Activated CD8-positive, alpha-beta memory T cell treated with anti-CD3 and anti-CD28 coated beads for 4 hours (primary cell): ENCODE measurements at places on chromosomes 6 and 20.

DNA sequence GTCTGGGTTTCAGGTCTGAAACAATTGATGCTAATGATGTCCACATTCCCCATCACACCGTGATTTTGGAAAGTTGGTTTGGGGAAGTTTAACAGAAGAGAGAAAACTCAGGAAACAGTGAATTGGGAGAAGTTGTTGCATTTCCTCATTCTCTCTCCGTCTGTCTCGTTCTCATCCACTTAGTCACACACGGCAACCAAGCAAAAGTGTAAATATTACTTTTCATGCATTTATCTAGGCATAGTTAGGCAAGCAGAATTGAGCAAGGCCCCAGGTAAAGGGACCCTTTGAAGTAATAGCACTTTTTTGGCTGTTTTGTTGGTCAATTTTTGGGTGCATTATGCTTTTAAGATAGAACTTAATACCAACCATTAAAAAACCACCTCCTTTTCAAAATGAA is 137.0 kb upstream of the SULF2 start:
- no peak for DNase-seq

- no peak for DNase-seq
These were observed 34.5 kb downstream of the PLCG1 start for GRCh38 chr20:41171736-41172295.

DNA sequence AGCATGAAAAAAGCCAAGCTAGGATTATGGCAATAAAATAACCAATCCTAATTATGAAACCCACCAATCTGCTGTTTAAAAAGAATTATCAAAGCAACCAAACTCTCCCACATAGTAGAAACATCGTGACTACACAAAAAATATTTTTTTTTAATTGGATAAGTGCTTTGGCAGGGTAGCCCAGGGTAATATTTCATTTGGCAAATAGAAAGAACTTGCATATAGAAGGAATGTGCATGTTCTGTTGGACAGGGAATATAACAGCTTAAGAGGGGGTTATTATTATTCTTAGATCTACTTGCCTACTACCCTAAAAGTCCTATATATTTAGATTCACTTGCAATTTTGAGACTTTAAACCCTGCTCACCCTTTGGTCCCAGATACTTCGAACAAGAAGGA is 972 bp downstream of the GSTA3 start:
- DNase-seq: no peak

- DNase-seq: no peak
These were observed 18.0 kb upstream of the UBE2V1 start for GRCh38 chr20:50130995-50131394.

GRCh38 chr20:46713957-46714834 is 4.7 kb downstream of the SLC2A10 start:
- no peak for DNase-seq

- DNase-seq: peak; percentile 47
These were observed 117.1 kb upstream of the ASF1A start for GRCh38 chr6:118776607-118777549.

DNA sequence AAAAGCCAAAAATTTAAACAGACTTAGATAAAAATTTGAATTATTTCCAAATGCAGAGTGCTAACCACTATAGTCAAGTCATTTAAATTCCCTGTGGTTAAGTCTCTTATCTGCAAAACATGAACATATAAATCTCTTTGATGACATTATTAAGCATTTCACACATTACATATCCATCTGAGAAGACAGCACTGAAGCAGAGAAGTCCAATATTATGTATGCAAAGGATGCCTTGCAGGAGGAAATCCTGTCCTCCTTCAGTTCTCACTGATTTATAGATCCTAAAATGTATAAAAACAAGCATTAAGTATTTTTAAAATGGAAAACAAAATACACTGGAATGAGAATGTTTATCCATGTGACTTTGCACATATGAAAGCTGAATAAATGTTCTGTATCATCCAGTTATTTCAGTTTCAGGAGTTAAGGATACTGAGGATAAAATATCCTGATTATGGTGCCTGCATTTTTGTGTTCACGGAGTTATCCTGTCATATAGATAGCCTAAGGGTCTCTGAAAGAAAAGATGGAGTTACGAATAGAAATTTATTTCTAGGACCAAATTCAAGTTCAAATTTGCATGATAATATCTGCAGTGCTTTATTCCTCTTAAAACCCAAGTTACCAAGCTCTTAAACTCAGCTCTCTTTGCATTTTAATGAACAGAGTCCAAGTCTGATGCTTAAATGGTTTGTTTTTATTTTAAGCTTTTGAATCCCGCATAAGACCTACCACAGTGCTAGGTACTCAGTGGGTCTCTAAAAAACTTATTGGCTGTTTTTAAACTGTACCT is 145.4 kb downstream of the PRKN start:
- DNase-seq: no peak

DNA sequence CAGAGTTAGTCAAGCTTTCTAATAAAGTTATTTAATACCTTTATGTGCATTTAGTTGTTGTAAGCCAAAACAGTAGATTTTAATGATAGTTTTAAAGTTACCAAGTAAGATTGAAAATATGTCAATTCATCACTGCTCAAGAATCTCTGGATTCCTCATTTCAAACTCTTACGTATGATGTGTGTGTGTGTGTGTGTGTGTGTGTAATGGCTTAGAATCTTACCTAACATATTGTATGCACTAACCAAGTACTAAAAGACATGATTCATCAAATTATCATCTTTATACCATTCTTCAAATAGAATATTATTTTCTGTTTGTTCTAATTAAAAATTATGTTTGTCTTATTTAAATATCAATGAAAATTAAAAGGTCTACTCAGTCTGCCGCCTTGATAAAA is 41.5 kb upstream of the ZNF337 start:
- no peak for DNase-seq

DNA sequence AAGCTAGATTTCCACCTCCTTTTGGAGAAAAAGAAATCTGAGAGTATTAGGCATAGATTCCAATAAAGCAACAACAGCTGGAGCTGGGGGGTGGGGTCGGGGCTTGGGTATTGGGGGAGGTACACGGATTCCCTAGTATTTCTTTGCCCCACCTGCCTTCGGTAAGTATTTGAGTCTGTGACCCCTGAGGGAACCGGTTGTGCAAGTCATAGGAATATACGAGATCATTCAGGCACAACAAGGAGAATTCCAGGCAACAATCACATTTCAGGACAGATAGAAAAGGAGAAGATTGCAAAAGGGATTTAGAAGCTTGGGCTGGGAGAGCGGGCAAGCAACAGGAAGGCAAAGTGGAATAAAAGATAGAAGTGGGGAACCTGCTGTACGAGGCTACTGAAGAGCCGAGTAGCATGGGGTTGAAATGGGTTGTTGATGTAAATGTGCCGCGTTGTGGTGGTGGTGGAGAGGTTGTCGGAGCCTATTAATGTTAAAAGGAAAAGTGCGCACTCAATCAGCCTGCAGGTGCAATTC is 148.9 kb downstream of the BCAS1 start:
- DNase-seq: no peak

- no peak for DNase-seq
These were observed 64.0 kb downstream of the TCP11 start for GRCh38 chr6:35076997-35077712.

DNA sequence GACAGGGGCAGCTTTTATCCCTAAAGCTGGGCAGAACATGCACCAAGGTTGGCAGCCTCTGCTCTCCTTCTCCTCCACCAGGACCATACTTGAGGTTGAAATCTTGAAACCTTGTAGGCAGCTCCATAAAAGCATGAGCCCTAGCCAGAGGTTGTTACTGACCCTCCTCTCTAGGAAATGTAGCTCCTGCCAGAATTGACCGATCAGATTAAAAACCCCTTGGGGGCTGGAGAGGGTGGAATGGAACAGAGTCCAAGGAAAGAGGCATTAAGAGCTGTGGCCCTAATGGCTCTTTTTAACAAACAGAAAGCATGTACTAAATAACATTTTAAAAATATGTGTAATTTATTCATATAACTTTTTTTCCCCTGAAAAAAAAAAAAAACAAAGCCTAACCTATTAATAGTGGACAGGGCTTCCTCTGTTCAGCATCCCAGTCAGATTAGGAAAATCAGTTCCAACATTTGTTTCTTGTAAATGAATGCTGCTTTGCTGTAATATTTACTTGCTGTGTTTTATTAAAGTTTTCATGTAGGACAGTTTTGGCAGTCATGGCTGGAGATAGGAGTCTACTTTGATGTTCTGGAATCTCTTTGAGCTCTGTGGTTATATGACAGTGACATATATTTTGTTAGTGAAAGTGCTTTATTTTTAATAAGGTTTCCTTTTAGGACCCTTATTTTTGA is 41.3 kb downstream of the MTHFD1L start:
- DNase-seq: no peak

DNA sequence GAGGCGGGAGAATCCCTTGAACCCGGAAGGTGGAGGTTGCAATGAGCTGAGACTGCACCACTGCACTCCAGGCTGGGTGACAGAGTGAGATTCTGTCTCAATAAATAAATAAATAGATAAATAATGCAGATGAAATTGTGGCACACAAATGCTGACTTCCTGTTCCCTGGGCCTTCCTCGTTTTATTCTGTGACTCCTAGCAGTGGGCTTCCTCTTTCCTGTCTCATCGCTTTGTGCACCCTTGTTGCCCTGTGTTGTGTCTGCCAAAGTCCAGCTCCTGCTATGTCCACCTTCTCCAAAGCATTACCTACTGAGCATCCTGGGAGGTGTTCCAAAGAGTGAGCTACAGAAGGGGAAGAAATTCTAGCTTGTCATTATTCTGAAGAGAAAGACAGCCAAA is 100.2 kb upstream of the TIAM2 start:
- no peak for DNase-seq

GRCh38 chr6:41970436-41970846 is 28.8 kb upstream of the CCND3 start:
- peak; percentile 24 for DNase-seq

GRCh38 chr6:159908979-159909378 is 18.2 kb downstream of the MAS1 start:
- DNase-seq: no peak

- DNase-seq: no peak
These were observed 373.8 kb upstream of the JAG1 start for GRCh38 chr20:11047559-11047958.

- no peak for DNase-seq
These were observed 150.8 kb upstream of the TMEM170B start for GRCh38 chr6:11386726-11387125.

DNA sequence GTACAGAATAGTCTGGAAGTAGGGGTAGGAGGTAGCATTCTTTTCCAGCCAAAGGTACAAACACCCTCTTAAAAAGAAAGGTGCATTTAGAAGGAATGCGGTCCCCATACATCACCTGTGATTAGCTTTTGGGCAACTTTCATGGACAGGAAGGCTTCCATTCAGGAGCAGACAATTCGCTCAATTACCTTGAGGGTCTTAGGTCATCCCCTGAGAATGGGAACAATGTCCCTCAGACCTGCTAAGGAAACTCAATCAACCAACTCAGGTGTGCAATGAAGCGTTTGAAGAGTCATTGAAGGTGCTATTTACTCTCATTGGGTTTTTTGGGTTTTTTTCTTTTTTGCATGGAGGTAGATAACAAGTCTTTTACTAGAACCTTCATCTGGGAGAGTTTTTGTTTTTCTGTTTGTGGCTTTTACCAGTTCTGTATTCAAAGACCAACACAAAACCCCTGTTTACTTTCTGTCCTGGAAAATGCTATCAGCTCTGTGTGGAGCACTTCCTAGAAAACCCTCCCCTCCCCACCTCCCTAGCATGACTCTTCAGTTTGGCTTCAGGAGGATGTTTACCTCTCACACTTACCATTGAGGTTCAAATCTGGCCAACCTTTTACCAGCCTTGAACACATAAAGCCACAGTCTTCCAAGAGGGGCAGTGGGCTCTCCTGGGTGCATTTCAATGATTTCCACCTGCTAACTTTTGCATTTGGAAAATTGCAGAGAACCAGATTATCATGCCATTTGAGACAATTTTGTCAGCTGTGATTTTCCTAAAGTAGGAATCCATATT is 271.2 kb upstream of the PRDM1 start:
- DNase-seq: no peak

GRCh38 chr6:30450909-30451841 is 38.1 kb upstream of the HLA-E start:
- DNase-seq: peak; percentile 39

DNA sequence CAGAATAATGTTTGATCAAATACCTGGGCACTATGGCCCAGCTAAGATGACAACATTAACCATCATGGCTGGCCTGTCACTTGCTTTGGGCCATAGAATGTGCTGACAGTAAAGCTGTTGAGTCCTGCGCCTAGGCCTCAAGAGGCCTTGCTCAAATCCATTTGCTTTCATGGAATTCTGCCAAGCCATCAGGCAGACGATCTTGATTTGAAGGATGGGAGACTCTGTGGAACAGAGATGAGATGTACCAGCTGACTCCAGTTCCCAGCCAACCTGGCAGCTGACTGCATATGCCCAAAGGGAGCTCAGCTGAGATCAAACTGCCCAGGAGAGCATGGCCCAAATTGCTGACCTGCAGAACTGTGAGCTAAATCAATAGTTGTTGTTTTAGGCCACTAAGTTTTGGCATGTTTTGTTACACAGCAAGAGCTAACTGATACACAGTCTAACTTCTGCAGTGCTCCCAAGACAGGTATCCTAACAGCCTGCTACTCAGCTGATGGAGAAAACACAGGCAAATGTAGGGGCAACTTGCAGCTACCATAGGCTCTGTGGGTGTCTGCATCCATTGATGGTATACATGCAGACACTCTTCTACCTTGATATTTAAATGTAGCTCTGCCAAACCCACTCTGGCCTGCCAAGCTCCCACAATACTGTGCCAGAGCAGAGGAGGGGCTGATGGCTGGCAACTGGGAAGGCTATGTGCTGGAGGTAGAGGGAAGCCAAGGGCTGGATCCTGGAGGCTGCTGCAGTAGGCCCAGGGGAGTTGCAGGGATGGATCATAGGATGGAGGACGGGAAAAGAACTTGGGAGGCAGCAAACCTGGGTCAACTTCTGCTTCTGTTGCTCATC is 55.2 kb upstream of the RNF24 start:
- no peak for DNase-seq

- DNase-seq: no peak
These were observed 155.5 kb downstream of the THBS2 start for GRCh38 chr6:169098116-169098515.

DNA sequence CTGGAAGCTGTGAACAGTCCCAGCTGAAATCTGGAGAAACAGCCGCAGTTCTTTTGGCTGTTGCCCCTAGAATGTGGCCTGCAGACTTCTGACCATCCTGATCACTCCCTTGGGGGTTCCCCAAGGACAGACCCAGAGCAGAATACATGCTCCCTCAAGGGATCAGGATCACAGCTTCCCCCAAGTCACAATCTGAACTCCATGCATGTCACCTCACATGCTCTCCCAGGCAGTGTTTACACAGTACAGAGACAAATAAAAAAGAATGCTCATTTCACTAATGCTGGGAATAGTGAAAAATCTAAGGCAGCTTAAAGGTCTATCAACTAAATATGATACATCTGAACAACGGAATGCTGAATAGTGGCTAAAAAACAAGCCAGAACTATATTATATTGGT is 20.5 kb downstream of the SPAG4 start:
- DNase-seq: no peak

DNA sequence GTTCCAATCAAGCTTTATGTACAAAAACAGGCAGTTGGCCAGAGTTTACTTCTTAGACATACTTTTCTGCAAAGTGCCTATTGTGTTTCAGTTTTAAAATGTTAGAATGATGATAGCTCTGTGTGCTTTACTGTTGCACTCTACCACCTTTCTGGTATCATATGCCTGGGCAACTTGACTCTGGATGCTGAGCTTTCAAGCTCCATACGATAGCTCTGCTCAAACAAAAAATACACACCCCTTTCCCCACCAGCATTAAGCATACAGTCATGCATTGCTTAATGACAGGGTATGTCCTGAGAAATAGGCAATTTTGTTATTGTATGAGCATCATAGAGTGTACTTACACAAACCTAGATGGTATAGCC is 123.1 kb downstream of the RCAN2 start:
- DNase-seq: no peak

- no peak for DNase-seq
These were observed 11.8 kb downstream of the C20orf203 start for GRCh38 chr20:32661820-32662528.
